ENCODE measurements at places on chromosomes 2 and 18.
A peak's percentile ranks its signal among the peaks of the same experiment; 100 is the strongest.

- DNase-seq: no peak
Measured at GRCh38 chr2:109139002-109139401, 10.0 kb downstream of the SH3RF3 start.

DNA sequence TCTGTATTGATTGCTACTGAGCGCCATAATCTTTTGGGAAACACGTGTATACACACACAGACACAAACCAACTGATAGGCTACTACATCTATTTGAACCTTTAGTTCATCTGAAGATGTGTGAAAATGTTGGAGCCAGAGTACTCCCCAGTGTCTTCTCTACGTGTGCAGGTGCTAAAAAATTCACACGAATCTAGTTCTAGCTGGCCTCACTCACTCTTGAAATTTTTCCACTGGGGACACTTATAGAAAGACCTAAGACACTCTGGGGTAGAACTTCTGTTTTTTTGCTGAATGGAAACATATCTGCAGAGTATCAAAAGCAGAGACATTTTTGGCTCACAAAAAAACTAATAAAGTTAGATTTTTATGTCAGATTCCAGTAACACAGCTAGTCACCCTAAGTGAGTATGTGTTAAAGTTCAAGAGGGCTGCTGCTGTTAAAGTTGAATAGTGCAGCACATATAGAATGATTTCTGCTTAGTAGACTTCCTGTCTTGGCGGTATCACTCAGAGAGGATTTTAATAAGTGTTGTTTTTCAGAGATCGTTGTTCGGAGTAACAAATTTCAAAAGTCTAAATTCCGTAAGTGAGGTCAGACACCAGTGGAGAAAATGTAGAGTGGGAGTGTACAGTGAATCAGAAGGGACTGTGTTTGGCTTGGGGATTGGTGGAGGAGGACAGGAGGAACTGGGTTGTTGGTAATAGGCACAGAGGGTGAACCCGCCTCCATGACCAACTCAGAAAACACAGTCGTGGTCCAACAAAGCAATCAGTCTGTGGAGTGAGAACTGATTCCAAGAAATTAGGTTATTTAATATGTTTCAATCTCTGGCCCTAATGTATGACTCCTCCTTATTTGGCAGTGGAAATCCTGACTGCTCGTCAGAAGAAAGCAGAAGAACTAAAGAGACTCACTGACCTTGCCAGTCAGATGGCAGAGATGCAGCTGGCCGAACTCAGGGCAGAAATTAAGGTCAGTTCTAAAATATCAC, 43.1 kb downstream of the KCTD18 start:
- DNase-seq: peak; percentile 51

- no peak for DNase-seq
Measured at GRCh38 chr2:28199995-28200679, 192.5 kb upstream of the FOSL2 start.

- no peak for DNase-seq
Measured at GRCh38 chr18:23365602-23366001, 87.5 kb upstream of the RIOK3 start.

- DNase-seq: no peak
Measured at GRCh38 chr2:217121565-217121964, 261.7 kb upstream of the TNP1 start.

DNA sequence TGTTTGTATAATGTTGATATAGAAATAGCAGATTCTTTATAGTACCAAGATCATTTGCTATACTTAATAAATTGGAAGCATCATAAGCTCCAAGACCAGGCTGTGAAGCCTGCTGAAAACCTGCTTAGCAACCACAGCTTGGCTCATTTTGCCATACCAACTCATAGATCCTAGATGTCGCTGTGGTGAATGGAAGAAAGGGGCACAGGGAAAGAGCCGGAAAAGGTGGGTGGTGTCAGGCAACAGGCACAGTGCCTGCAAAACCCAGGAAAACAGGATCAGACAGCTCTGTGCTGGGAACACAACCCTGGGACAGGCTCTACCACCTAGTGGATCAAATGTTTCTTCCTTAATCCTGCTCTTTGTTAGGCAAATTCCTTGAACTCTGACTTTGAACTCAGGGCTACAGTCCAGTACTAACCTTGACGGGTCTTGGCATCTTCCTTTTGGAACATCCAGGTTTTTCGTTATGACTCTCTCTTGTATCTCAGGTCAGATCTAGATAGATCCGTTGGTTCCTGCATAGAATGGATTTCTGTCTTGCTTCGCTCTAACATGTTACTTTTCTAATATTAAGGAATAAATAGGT, 31.6 kb downstream of the TWSG1 start:
- no peak for DNase-seq

GRCh38 chr2:230441227-230441897, 25.4 kb downstream of the SP100 start:
- peak; percentile 53 for DNase-seq

DNA sequence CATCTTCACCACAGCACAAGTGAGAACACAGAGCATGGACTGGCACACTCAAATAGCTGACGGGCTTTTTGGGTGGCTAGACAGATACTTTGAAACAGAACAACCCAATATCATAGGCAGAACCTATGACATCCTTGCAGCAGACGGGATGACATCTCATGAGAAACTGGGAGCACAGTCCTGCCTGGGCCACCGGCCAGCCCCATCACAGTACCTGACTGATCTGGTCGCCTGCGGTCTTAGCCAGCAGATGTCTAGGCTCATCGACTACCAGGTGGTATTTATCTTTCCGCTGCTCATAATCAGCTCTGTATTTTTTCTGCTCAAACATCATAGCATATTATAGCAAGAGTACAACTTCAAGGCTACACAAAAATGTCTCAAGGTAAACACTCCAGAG, 124.3 kb downstream of the RIF1 start:
- DNase-seq: no peak

GRCh38 chr2:48039209-48039990, 133.1 kb upstream of the FBXO11 start:
- DNase-seq: no peak

- no peak for DNase-seq
Measured at GRCh38 chr2:56444339-56444738, 260.5 kb downstream of the CCDC85A start.

DNA sequence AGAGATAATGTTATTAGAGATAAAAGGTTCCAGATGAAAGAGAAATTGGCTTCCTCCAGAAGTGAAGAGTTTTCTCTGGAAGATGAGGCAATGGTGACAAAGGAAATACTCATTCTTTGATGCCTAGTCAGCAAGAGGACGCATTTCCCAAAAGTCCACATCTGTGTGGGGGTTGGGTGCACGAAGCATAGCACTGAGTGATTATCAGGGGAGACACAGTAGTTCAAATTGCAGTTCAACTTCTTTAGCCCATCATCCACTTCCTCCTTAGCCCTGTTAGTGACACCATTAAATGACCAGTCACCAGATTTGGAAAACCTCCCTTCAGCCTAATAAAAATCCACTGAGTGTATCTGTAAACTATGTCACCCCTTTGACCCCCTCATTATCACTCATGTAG, 80.9 kb upstream of the PHLPP1 start:
- no peak for DNase-seq

- no peak for DNase-seq
Measured at GRCh38 chr2:190973262-190973661, 40.7 kb downstream of the STAT1 start.

DNA sequence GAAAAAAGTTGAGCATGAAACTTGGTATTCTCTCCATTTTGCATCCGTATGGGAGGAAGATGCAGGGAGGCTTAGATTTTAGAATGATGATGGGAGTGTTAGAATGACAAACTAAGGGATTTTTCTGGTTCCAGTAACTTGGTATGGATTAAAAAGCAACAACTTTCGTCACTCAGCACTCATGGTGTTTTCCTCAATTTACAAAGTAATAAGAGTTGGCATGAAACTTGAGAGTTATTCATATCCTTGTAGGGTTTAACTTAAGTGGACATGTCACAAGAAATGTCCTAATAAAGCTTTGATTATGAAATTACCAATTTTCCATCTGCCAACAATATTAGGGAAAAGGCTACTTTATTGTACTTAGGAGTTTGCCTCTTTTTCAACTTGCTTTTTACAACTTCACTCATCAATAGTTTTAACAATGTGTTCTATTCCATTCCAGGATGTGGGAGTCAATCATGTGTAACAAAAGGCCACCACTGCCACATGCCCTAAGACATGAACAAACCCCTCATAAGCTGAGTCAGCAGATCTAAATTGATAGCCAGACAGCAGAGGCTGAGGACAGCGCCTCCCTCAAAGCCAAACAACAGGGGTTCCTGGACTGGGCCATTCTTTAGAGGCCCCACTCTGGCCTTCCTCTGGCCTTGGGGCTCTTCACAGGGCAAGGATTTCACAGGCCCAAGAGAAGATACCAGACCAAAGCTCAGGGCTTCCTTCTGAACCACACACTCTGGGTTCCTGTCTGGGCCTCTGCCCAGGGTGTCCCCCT, 265.8 kb downstream of the TNS1 start:
- DNase-seq: no peak

- DNase-seq: no peak
Measured at GRCh38 chr2:148568597-148568996, 76.0 kb upstream of the EPC2 start.

GRCh38 chr2:200689115-200689514, 103.3 kb downstream of the AOX1 start:
- DNase-seq: no peak

GRCh38 chr18:69936191-69936558, 11.5 kb downstream of the CD226 start:
- no peak for DNase-seq

DNA sequence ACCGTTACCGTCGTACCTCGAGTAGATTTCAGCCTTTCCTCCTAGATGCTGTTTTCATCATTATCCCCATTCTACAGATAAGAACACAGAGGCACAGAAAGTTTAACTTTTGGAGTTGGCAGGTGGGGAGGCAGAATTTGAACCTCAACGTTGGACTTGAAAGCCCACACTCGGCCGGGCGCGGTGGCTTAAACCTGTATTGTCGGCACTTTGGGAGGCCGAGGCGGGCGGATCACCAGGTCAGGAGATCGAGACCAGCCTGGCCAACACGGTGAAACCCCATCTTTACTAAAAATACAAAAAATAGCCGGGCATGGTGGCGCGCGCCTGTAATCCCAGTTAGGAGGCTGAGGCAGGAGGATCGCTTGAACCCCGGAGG, 11.5 kb downstream of the CATIP start:
- peak; percentile 13 for DNase-seq

DNA sequence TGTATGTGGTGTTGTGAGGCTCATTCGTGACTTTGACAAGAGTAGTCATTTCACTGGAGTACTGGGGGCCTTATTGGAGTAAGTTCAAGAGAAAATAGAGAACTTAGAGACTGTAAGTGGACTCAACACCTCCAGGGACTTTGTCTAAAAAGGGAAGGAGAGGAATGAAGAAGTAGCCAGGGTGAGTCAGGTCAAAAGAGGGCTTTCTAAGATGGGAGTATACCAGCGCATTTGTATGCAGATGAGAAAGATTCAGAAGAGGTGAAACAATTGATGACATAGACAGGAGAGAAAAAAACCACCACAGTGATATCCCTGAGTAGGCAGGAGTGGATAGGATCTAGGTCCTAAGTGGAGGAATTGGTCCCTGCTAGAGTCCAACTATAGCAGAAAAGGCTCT, 246.8 kb downstream of the IKZF2 start:
- DNase-seq: no peak

DNA sequence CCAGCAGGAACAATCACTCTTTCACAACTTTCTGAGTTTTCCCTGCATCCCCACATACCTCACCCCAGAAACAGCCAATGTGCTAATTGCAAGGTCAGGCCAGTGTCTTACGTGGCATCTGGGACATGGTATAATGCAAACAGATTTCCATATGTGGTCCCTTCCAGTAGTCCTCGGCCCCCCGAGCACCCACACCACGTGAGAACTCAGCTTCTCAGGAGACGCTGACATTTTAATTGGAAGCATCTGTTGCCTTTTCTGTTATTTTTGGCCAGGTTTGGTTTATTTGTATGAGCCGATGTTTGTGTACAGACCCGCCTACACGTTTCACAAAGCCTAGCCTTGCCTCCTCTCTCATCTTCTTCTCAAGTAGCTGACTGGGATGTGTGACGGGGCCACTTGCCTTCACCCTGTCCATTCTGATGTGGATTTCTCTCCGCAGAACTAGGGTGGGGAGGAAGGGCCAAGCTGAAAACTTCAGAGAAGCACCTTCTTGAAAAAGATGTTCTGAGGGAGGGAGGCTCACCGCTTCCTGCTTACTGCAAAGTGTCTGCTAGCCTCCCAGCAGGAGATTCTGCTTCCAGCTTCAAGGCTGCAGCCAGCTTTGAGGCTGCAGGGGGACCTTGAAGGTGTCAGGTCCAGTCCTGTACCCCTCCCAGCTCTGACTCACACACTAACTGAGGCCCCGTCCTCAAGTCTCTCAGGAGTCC, 109.6 kb upstream of the SLC14A2 start:
- DNase-seq: no peak

DNA sequence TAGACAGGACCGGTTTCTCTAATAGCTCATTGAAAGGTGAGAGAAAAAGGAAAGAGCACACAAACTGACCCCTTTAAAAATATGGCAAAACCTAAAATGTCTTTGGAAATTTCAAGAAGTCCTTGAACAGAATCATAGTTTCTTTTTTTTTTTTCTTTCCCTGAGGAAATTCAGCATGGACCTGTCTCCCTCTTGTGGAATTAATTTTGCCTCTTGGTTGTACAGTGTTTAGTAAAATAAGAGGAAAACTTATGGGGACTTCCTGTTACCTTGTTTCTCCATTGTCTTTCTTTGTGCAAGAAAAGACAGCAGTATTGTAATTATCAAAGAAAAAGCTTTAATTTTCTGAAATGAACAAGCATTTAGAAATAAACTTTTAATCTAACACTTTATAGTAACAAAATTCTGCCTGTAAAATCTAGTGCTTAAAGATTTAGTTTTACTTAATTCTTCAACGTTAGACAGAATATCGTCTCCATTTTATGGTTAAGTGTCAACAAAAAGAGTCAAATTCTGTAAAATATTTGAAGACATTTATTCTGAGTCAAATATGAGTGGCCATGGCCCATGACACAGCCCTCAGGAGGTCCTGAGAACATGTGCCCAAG, 176.3 kb upstream of the NABP1 start:
- no peak for DNase-seq

GRCh38 chr2:29917781-29918180, 3.6 kb downstream of the ALK start:
- DNase-seq: no peak

DNA sequence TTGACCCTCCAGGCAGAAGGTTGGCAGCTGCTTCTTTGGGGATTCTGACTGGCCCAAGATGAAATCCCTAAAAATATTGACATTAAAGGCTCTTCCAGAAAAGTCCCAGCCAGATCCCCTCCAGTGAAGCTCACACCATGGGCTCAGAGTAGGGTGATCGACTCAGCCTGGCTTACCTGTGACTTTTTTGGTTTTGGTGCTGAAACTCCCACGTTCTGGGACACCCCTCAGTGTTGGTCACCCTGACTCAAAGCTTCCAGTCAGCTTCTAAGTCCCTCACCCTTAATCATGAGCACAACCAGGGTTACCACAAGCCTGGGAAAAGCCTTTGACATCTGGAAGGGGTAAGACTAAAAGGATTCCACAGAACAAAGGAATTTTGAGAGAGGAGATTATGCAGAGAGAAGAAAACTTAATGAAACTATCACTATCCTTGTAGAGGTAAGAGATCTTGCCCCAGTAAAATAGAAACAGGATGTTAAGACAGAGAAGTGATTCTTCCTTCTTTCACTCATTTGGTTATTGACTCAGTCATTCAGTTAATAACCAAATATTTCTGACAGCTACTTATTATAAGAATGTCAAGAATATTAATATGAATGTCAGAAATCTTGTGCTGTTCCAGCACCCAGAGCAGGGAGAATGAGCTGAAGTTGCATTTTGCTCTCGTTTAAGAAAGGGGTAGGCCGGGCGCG, 66.8 kb upstream of the SEC11C start:
- no peak for DNase-seq

GRCh38 chr2:96241900-96242611, 23.7 kb downstream of the TMEM127 start:
- peak; percentile 76 for DNase-seq

- no peak for DNase-seq
Measured at GRCh38 chr2:114642166-114642770, 199.8 kb downstream of the DPP10 start.
